Fibroblast of skin of right quadriceps (primary cell): ENCODE measurements at places on chromosomes 16 and 17.

DNA sequence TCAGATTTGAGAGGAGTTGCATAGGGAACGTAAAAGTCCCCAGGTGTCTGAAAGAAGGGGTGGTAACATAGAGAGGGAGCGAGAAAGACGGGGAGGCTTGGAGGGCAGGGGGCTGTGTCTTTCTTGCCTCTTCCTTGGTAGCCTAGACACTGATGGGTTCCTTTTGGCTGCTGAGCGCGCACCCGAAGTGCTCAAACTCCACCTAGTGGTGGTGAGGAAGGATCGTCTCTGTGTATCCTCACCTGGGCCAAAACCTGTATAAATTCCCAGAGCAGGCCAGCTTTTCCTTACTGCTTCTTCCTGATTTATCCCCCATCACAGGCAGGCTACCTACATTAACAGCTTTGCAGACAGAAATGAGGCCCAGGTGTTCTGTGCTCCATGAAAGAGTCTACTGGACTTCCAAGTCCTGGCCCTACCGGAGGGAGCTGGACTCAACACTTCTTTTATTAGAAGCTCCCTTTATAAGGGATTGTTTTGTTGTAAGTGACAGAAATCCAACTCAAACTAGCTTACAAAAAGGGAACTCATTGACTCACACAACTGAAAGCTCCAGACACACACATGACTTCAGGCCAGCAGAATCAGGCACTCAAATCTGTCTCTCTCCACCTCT, 5.5 kb upstream of the SLC25A35 start:
- peak; percentile 60 for DNase-seq

DNA sequence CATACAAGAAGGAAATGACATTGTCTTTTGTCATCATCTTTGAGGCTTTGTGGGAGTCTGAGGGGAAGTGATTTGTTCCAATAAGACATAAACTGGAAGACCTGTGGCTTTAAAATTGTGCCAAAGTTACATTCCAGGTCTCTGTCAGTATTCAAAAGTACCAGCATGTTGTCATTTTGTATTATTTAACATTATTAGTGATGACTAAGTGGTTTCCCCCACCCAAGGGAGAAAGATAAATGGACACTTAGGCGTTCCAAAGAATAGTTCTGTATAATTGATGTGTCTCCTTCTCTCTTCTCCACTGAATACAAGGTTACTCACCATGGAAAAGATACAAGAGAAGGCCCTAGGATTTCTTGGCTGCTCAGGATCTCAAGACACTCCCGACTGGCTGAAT, 3.8 kb downstream of the CFAP97D1 start:
- peak; percentile 88 for DNase-seq

- no peak for DNase-seq
Measured at GRCh38 chr16:12063004-12063395, 86.5 kb downstream of the SNX29 start.

- DNase-seq: peak; percentile 14
Measured at GRCh38 chr17:60391471-60392041, 377 bp downstream of the USP32 start.

DNA sequence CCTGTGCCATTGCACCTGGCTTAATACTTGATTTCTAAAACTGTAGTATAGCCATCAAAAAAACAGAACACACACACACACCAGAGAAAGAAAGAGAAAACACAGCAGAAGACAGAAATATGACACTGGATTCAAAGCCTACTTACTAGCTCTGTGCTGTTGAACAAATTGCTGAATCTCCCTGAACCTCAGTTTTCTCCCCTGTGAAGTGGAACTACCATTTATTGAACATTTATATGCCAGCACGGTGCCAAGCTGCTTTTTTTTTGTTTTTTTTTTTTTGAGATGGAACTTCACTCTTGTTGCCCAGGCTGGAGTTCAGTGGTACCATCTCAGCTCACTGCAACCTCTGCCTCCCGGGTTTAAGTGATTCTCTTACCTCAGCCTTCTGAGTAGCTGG, 13.2 kb upstream of the ALOX12B start:
- DNase-seq: no peak

GRCh38 chr17:36130346-36130745, 26.7 kb downstream of the CCL4 start:
- no peak for DNase-seq

DNA sequence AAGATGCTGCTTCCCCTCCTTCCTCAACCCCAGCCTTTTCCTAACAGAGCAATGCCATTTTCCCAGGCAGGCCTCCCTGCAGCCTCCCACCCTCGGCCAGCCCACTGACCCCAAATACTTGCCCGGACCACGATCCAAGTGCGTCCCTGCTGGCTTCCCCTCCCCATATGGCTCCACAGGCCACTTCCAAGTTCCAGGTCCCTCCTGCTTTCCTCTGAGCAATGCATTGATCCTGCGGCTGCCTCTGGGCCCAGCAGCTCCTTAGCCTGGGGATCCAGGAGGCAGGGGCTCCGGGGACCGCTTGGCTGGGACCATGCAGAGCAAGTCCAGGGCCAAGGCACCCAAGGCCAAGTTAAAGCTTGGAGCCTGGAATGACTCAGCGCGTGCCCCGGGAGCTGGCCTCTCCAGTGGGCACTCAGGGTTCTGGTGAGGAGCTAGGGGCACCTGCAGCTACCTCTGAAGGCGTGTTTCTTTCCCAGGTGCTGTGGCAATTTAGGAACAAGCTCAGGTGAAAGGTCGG, 51.9 kb upstream of the ENPP7 start:
- no peak for DNase-seq

DNA sequence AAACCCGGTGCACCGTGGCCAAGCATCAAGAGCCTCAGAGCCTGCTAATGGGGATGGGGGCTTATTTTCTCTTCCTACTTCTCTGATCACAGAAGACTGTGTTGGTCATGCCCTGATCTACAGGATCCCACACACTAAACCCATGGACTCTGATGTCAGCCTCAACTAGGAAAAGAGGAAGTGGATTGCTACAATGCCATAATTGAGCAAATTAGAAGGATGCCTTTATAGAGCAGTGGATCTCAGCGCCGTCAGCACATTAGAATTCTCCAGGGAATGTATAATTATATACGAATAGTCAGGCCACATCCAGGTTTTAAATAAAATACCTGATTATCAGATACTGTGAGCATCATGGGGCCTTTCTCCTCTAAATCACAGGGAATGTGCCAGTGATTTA, 64.8 kb downstream of the VAT1L start:
- DNase-seq: no peak

DNA sequence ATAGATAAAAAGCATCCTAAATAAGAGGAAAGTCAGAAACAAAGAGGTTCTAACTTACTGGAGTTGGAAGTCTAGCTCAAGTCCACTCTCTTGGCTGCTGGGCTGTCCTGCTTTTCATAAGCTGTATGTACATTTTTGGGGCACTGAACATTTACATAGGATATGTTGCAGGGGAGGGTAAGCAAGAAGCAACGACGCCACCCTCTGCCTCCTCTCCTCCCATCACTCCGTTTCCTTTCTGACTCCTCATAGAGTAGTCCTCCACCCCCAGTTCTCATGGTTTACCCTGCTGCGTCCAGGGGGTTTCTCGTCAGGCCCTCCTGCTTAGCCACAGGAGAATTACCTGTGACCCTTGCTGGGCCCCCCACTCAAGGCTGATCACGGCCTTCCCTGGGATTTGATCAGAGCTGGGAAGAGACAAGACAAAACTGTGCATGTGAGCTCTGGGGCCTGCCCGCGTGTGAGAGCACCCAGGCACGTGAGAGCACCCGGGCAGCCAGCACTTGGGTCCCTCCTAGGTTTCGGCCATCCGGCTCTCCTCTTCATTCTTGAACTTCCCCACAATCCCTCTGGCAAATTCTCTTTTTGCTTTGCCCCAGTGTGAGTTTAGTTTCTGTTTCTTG, 37.1 kb downstream of the TMEM11 start:
- no peak for DNase-seq

- DNase-seq: no peak
Measured at GRCh38 chr16:7452090-7452489, 119.4 kb downstream of the RBFOX1 start.

GRCh38 chr17:33712120-33712519, 419.0 kb upstream of the ASIC2 start:
- no peak for DNase-seq

DNA sequence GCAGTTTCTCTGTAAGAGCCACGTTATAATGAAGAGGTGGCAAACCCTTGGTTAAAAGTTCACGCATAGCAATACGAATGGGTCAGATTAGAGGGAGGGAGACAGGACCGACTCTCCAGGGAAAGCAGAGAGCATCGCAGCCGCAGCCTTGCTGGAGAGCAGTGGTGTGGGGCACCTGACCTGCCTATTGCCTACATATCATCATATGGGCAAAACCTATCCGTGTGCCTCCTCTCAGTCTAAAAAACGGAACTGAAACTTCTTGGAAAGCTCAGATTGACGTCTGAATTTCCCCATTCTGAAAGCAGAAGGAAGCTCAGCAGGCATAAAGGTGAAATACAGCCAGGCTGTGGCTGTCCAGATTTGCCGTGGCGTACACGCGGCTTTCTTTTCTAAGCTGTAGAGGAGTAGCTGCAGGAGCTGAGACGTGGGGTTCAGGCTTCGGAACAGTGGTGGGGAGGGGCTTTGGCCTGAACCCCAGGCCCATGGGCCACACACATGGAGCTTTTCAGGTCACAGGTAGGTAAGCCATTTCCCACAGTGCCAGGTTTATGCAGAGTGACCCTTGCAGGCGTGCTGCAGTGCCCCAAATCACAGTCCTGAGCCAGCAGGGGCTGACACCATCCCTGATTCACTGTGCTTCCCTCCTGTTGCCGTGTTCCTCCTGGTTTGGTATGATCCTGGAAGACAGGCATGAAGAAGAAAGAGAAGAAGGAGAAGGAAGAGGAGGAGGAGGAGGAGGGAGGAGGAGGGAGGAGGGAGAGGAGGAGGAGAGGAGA, 41.6 kb upstream of the TNRC6C start:
- DNase-seq: no peak

GRCh38 chr17:12992676-12993075, 25.2 kb downstream of the ELAC2 start:
- DNase-seq: no peak
